ENCODE measurements at places on chromosomes 3 and 15.

GRCh38 chr3:30858894-30859389 lies 35.5 kb downstream of the GADL1 start:
- no peak for DNase-seq

DNA sequence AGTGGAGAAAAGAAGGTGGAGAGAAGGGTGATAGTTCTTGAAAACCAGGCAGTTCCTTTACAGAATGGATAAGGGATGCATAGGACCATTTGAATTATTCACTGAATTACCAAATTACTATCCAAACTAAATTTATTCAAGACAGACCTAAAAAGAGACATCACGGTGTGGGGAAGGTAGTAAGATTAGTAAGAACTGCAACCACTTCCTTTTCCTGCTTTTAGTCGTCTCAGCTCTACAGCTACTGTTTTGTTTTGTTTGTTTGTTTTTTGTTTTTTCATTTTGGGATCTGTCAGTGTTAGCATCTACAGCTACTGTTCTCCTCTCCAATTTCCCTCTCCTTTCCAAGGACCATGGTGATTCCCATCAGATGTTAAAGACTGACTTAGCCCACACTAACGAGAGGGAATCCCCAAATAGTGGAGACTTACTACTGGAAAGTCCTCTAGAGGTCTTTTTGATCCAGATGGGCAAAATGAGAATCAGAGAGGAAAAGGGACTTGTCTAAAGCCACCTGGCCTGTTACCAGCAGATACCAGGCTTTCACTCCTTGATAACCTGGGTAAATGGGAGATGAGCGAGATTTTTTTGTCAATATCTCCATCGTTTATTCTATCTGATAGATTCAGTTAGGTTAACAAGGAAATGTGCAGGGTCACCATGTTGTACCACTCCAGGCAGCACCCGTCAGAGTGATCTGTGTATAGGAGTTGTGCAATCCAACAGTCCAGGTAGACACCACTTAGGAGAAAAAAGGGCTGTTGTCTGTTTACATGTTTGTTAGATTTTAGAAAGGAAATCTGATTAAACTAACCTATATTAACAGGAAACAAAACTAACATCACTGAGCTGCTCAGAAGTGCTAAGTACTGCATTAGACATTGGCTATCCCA lies 6.0 kb downstream of the HCLS1 start:
- DNase-seq, result no peak

DNA sequence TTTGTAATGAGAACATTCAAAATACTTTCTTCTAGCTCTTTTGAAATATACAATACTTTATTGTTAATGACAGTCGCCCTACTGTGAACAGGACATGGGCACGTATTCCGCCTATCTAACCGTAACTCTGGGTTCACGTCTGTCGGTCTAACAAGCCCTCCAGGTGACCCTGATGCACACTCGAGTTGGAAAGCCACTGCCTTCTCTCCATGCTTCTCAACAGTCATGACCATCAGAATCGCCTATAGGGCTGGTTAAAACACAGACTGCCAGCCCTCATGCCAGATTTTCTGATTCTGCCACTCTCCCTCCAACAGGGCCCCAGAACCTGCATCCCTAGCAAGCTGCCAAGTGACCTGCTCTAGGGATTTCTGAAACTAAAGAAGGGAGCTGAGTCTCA lies 140.2 kb downstream of the FOXP1 start:
- no peak for DNase-seq

GRCh38 chr3:14377044-14377837 lies 25.2 kb upstream of the SLC6A6 start:
- DNase-seq, result no peak

- no peak for DNase-seq
Measured at GRCh38 chr3:42024591-42025351, 62.9 kb upstream of the ULK4 start.

GRCh38 chr3:23385327-23385726 lies 182.2 kb downstream of the UBE2E2 start:
- no peak for DNase-seq

GRCh38 chr3:12178091-12178820 lies 19.5 kb upstream of the TIMP4 start:
- DNase-seq, result no peak

- no peak for DNase-seq
Measured at GRCh38 chr3:61796911-61797310, 235.5 kb downstream of the PTPRG start.

GRCh38 chr3:149476225-149476624 lies 1.7 kb downstream of the TM4SF4 start:
- DNase-seq, result no peak

DNA sequence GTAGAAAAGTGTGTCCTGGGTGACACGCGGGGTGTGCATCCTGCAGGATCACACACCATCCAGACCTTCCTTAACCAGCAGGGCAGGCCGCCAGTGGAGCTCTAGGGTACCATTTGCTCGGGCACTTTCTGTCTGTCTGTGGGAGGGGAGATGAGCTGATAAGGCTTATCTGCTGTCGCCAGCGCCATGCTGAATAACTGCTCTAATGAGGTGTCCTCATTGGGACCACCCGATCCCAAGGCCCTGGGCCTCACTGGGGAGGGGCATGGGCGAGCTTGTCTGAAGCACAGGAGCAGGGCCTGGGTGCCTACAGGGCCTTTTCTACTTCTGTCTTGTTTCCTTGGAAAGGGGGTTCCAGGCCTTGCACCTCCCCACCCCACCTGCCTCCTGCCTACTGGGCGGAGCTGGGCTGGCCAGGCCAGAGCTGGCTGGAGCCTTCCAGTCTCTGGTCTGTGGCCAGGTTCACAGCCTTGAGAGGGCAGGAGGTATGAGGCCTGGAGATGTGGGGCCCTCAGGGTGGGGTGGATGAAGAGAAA lies 2.5 kb upstream of the GATA2 start:
- DNase-seq, result no peak

DNA sequence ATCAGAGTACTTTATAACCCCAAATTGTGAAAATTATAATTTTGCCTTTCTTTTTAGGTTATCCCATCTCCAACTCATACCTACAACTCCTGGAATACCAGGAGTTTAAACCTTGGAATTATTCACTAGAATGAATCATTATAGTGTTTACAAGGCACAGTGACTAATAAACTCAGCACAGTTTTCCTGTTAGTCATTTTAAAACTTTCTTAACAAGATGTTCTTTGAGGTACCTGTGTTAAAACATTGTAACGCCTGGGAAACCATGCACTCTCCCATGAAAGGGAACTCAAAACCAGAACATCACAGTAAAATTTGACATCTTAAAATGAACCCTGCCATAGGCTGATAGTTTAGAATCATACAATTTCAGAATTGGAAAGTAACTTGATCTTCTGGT lies 132.4 kb upstream of the OSTN start:
- DNase-seq, result no peak
